ENCODE measurements at places on chromosomes 7 and 10. TPM values are rescaled to one million over a fixed set of nuclear protein-coding genes. Genes with fewer than 3 reads are reported as not detected.

DNA sequence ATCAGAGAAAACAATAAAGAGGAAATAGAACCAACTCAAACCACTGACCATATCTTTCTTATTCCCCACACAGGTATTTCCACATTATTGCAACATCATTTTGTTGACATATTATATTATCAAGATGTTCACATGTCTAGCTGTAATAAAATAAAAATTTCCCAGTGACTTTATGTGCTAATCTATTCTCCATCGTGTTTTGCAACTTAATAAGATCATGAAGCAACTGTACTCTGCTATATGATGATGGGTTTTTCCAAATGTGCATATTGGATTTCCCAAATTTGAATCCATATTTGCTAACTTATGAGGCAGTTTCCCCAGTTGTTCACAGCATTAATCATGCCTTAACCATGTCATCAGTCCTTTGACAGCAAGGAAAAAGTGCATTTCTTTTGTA is 127.8 kb downstream of the ITGB8 start:
- H3K27me3 ChIP-seq, result no peaks in the 10 kb centered on the region
- DNase-seq, result no peak
- no peak overlapping the region for H3K27ac ChIP-seq
- H3K4me1 ChIP-seq, result no peaks in the 10 kb centered on the region
- H3K36me3 ChIP-seq, result no peaks in the 10 kb centered on the region

GRCh38 chr10:103548006-103548405 is 54.5 kb downstream of the NEURL1 start:
- H3K4me1 ChIP-seq, result no peaks in the 10 kb centered on the region
- H3K27me3 ChIP-seq, result peaks cover 21% of the 10 kb centered on the region
- H3K4me3 ChIP-seq, result no peak overlapping the region
- DNase-seq, result no peak

DNA sequence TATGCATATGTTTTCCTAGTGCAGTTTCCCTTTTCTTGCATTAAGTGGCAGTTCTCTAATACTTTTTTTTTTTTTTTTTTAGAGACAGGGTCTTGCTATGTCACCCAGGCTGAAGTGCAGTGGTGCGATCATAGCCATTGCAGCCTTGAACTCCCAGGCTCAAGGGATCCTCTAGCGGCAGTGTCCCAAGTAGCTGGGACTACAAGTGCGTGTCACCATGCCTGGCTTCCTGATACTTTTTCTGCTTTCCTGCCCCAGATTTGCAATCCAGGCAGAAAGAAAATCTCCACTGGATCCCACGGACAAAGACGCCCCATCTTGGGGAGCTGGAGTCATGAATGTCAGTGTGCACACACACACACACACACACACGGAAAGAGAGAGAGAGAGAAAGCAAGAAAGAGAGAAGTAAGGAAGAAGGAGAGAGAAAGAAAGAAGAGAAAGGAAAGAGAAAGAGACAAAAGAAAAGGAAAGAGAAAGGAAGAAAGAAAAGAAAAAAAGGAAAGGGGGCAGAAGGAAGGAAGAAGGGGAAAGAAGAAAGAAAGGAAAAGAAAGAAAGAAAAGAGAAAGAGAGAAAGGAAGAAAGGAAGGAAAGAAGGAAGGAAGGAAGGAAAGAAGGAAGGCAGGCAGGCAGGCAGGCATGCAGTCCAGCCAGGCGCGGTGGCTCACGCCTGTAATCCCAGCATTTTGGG is 37.5 kb upstream of the OCM2 start:
- no peaks in the 10 kb centered on the region for H3K36me3 ChIP-seq
- H3K4me1 ChIP-seq, result no peaks in the 10 kb centered on the region
- no peaks in the 10 kb centered on the region for H3K27me3 ChIP-seq
- H3K27ac ChIP-seq, result no peak overlapping the region
- DNase-seq, result no peak

DNA sequence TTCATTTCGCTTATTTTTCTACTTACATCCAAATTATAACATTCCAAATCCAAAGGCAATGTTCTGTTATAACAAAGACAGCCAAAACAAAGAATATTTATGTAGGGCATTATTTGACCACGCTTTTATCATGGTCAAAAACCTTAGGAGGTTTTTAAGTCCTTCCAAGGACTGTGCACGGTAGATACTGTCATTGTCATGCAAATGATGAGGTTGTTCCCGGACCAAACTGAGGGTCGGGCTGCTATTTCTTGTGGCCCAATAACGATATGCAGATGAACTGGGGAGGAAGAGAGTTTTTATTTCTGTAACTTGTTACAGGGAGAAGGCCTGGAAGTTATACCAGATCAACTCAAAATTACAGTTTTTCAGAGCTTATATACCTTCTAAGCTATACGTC is 56.6 kb upstream of the STEAP4 start:
- no peaks in the 10 kb centered on the region for H3K27me3 ChIP-seq
- no peak for DNase-seq
- no peak overlapping the region for H3K4me3 ChIP-seq

DNA sequence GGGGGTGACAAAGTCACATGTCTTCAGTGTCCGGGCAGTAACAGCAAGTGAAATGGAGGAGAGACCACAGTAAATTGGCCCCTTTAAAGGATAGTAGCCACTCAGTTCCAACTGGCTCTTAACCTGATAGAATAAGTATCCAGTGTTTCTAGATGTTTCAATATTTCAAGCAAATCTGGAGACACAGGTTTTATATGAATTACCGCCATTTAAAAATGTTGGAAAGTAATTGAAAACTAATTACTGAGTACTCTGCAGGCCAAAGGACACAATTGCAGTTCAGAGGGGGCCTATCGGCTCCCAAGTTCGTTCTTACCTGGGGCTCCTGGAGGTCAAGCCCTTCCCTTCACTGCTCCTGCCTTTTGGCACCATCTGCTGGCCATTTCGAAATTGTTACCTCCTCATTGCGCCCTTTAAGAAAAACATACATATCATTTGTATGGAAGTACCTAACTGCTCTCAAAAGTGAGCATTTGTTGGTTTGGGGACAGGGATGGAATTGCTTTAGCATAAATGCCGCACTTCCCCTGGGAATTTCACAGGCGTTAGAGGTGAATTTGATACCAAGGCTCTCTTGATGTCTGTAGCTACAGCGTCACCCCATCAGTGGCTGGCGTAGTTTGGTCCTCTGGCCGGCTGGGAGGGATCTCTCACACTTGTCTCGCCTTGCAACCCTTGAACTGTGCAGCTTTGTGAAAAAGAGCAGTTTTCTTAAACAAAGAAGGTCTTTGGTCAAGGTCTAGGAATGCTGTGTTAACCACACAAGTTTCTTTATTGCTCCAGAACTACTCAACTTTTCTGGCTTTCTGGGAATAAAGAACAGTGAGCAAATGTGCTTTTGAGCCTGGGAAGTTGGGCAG is 220.0 kb downstream of the ARHGAP21 start:
- no peaks in the 10 kb centered on the region for H3K27me3 ChIP-seq
- H3K4me1 ChIP-seq, result no peaks in the 10 kb centered on the region
- no peaks in the 10 kb centered on the region for H3K36me3 ChIP-seq
- no peak overlapping the region for H3K4me3 ChIP-seq
- DNase-seq, result peak; percentile 56
- no peak overlapping the region for H3K27ac ChIP-seq

DNA sequence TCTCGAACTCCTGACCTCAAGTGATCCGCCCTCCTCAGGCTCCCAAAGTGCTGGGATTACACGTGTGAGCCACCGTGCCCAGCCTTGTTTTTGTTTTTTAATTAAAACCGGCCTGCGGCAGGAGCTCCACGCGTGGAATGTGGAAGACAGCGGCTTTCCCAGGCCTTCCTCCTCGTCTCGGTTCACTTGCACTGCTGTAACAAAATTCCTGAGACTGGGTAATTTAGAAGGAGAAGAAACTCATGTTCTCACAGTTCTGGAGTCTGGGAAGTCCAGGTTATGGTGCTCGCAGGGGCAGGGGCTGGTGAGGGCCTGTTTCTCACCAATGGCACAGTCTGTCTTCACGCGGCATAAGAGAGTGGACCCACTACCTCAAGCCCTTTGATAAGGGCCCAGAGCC is 14.4 kb upstream of the CRYGN start:
- H3K27ac ChIP-seq, result no peak overlapping the region
- peaks cover 1% of the 10 kb centered on the region for H3K4me1 ChIP-seq
- no peak overlapping the region for H3K4me3 ChIP-seq
- H3K36me3 ChIP-seq, result no peaks in the 10 kb centered on the region

GRCh38 chr7:23333671-23334246 is 34.6 kb downstream of the MALSU1 start:
- peak overlapping the region; percentile 77 for H3K27ac ChIP-seq
- peak; percentile 98 for DNase-seq

DNA sequence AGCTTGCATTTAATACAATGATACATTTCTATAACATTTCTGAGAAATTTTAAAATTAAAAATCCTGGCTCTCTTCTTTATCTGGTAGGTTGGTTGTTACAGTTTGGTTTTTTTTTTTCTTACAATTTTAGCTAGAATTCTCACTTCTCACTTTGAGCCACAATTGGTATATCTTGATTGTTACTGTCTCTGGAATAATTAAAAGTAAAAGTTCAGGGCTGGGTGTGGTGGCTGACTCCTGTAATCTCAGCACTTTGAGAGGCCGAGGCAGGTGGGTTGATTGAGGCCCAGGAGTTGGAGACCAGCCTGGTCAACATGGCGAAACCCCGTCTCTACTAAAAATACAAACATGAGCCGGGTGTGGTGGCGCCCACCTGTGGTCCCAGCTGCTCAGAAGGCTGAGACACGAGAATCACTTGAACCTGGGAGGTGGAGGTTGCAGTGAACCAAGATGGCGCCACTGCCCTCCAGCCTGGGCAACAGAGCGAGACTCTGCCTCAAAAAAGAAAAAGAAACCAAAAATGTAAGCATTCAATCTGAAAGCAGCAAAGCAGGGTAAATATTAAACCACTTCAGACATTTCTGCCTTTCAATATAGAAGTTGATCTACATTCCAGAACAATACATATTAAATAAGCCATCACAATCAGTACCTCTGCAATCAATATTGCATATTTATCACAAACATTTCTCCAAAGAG is 88.6 kb upstream of the PFKP start:
- no peak for DNase-seq
- no peaks in the 10 kb centered on the region for H3K27me3 ChIP-seq
- H3K4me1 ChIP-seq, result peaks cover 29% of the 10 kb centered on the region
- no peak overlapping the region for H3K4me3 ChIP-seq
- H3K36me3 ChIP-seq, result no peaks in the 10 kb centered on the region

GRCh38 chr7:116446212-116446855 is 53.2 kb upstream of the CAV2 start:
- no peaks in the 10 kb centered on the region for H3K27me3 ChIP-seq
- DNase-seq, result peak; percentile 44
- no peak overlapping the region for H3K4me3 ChIP-seq
- H3K36me3 ChIP-seq, result no peaks in the 10 kb centered on the region
- no peak overlapping the region for H3K27ac ChIP-seq
- H3K4me1 ChIP-seq, result peaks cover 56% of the 10 kb centered on the region

GRCh38 chr10:119539359-119539825 is 3.1 kb downstream of the RGS10 start:
- H3K27ac ChIP-seq, result no peak overlapping the region
- no peaks in the 10 kb centered on the region for H3K36me3 ChIP-seq
- H3K4me3 ChIP-seq, result no peak overlapping the region
- no peak for DNase-seq
- H3K27me3 ChIP-seq, result no peaks in the 10 kb centered on the region

- no peak overlapping the region for H3K4me3 ChIP-seq
- H3K36me3 ChIP-seq, result no peaks in the 10 kb centered on the region
- no peak overlapping the region for H3K27ac ChIP-seq
- no peaks in the 10 kb centered on the region for H3K27me3 ChIP-seq
Observed at GRCh38 chr7:127943541-127944521, 87.4 kb downstream of the LRRC4 start.

GRCh38 chr7:139116999-139117398 is 7.5 kb upstream of the ZC3HAV1 start:
- no peaks in the 10 kb centered on the region for H3K4me1 ChIP-seq
- H3K4me3 ChIP-seq, result no peak overlapping the region
- H3K27ac ChIP-seq, result no peak overlapping the region
- H3K27me3 ChIP-seq, result peaks cover 9% of the 10 kb centered on the region

- H3K4me1 ChIP-seq, result peaks cover 15% of the 10 kb centered on the region
- no peaks in the 10 kb centered on the region for H3K36me3 ChIP-seq
- no peak overlapping the region for H3K27ac ChIP-seq
- DNase-seq, result peak; percentile 66
- no peak overlapping the region for H3K4me3 ChIP-seq
Observed at GRCh38 chr7:129896568-129897382, 56.0 kb downstream of the UBE2H start.

DNA sequence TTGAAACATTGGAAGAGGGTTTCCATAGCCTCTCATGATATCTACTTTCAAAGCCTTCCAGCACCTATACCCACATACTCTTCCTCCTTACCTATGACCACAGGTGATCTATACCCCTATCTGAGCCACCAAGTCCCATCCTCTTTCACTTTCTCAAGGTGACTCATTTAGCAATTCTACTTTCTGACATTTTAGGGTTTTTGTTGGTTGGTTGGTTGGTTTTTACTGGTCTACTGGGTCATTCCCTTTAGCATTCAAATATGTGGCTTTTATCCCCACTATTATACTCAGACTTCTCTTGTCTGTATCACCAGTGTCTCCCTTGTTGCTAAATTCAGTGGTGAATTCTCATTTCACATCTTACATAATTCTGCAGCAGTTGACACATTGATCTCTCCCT is 130.4 kb upstream of the STEAP4 start:
- no peaks in the 10 kb centered on the region for H3K27me3 ChIP-seq
- H3K36me3 ChIP-seq, result no peaks in the 10 kb centered on the region
- DNase-seq, result no peak
- no peak overlapping the region for H3K27ac ChIP-seq

- H3K4me3 ChIP-seq, result no peak overlapping the region
- no peaks in the 10 kb centered on the region for H3K27me3 ChIP-seq
- no peak overlapping the region for H3K27ac ChIP-seq
- no peak for DNase-seq
Observed at GRCh38 chr7:112023786-112024185, 182.4 kb downstream of the DOCK4 start.

DNA sequence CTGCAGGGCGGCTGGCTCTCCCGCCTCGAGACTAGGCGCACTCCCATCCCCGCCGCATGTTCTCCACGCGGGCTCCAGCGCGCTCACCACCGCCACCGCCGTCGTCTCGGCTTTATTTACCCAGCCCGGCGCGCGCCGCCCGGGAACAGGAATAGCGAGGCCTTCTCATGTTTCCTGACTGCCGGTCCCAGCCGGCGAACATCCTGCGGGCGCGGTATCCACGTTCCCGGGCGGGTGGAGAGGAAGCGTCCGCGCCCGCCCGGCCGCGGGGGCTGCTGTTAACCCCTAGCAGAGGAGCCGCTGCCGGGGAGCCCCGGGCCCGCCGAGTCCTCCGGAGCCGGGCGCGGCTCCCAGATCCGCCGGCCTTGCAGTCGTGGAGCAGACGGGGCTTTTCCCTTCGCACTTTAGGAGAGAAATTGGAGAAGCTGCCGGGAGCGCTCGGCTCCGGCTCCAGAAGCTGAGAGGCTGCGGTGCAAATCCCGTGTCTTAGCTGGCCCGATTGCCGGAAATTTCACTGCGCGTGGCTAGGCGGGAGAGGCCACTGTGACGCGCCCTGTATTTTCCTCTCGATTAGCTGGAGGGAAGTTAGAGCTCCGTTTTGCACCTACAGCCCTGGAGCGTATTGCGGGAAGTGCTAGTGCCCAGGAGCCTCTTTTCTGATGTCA is at the start of gene MKX:
TSS of gene MKX (minus strand) at position 88 of the 665 bp plus-strand sequence. CDS start 2,404 bp downstream, outside the sequence.
- 0 out of 2 replicates have a peak within 1 kb of the TSS, but pooled peaks have one; percentile 89 for H3K27ac ChIP-seq
- H3K4me3 ChIP-seq, result peak within 1 kb of the TSS; percentile 77
- peak; percentile 92 for DNase-seq
- peaks cover 14% of the 10 kb centered on the region for H3K27me3 ChIP-seq
- H3K4me1 ChIP-seq, result peaks cover 7% of the 10 kb centered on the region

- H3K4me1 ChIP-seq, result peaks cover 14% of the 10 kb centered on the region
- no peaks in the 10 kb centered on the region for H3K27me3 ChIP-seq
- H3K36me3 ChIP-seq, result peaks cover 22% of the 10 kb centered on the region
Observed at GRCh38 chr10:79166312-79166721, 97.6 kb downstream of the ZMIZ1 start.

The CYP2C9 gene
- polyA plus RNA-seq, result not detected

The HGF gene
- 1.5 TPM for polyA plus RNA-seq

The IDI2 gene
- polyA plus RNA-seq, result not detected

The DLX6 gene
- polyA plus RNA-seq, result not detected

The CDK1 gene
- 38.4 TPM for polyA plus RNA-seq

The LRGUK gene
- polyA plus RNA-seq, result 0.05 TPM
